ENCODE measurements at places on chromosomes 6 and 20.

GRCh38 chr6:72643214-72643613 is 21.4 kb downstream of the KCNQ5 start:
- no peak for DNase-seq

DNA sequence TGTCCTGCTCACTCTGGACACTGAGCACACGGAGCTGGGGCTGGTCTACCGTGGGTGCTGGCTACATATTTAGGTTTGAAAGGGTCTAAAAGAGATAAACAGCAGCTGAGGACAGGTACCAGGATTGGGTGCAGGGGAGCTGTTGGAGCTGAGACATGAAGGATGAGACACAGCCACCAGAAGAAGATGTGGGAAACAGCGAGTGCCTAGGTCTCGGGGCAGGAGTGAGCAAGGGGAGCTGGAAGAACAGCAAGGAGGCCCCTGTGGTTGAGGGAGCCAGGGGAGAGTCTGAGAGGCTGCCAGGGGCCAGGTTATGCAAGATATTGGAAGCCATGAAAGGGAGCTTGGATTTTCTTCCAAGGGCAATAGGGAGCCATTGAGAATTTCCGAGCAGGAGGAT is 434.0 kb upstream of the SULF2 start:
- DNase-seq = no peak

GRCh38 chr6:133748628-133749027 is 140.3 kb upstream of the TCF21 start:
- no peak for DNase-seq

DNA sequence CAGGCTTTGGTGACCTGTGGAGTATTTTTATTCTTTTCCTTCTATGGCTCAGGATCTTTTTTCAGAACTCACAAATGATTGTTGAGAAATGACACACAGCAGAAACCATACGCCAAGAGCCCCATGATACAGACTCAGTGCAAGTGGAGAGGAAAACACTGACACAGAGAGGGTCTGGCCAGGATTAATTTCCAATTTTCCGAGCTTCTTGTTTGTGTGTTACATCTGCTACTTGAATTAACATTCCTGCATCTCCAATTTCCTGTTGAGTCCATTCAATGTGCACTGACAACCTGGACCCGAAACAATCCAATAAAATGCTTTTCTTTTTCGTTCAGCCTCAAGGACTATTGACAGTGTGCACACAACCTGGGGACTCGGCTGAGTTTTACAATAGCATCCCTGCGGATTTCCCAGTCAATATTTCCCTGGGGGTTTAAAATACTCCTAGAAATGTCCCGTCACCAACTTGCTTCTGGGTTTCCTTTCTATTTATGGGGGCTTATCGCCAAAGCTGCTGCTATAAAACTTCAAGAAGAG is 4.9 kb upstream of the MLN start:
- no peak for DNase-seq

All from iris pigment epithelial cell (primary cell).